ENCODE measurements at places on chromosomes 2 and 18. TPM values are rescaled to one million over a fixed set of nuclear protein-coding genes. Genes with fewer than 3 reads are reported as not detected.

Gene IL36RN
- total RNA-seq = not detected

Gene SLC38A11
- not detected for total RNA-seq

Gene CNTNAP5
- total RNA-seq = not detected

- no peak for DNase-seq
Measured at GRCh38 chr2:17101596-17101995, 416.6 kb downstream of the RAD51AP2 start.

DNA sequence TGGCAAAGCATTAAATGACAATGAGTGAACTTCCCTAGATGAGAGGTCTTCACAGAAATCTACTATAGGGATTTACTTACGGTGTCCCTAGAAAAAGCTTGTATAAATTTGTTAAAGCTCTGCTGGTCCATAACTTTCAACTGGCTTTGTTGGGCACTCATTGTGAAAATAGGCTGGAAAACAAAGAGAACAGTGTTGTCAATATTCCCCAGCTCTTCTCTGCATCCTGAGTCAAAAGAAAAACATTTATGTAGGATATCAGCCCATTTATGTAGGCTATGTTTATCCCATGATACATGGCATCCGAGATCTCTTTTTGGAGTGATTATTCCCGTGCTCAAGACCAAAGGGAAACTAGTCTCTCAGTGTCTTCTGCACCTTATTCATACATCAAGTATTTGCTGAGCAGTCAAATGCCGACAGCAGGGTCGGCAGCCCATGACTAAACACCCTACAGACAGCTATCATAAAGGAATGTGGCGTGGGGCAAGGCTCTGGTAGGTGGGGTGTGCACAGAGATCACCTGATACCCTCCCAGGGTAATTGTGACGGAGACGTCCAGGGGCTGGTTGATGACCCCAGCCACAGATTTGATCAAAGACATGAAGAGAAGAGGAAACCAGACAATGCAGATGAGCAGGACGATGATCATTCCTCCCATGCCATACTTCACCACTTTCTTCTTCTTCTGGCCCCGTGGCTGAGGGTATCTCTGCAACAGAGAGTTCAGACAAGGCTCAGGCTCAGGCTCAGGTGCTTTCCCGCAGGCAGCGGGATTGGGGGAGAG, 155.9 kb downstream of the NAPG start:
- DNase-seq = no peak

DNA sequence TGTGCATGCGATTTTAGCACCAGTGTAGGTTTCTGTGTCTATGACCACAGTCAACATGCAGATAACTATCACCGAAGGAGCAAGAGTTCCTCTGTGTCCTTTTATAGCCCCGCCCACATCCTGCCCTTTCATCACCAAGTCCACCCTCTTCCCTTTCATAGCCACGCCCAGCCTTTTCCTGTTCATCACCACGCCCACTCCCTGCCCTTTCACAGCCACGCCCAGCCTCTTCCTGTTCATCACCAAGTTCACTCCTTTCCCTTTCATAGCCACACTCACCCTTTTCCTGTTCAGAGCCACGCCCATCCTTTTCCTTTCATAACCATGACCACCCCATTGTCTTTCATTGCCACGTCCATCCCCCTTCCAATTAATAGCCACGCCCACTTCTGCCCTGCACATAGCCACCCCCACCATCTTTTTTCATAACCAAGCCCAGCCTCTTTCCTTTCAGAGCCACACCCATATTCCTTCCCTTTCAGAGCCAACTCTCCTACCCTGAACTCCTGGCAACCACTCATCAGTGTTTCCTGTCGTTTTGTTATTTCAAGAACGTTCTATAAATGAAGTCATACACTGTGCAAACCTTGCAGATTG, 273.9 kb downstream of the MYT1L start:
- DNase-seq = no peak

All from G401 (cell line).